ENCODE measurements at places on chromosomes 12 and 14. TPM values are rescaled to one million over a fixed set of nuclear protein-coding genes. Genes with fewer than 3 reads are reported as not detected.

Gene C12orf43
- total RNA-seq = 13.7 TPM

Gene ZNF891
- 1.2 TPM for total RNA-seq

Gene ERBB3
- total RNA-seq = 0.10 TPM

Gene KRT5
- 0.52 TPM for total RNA-seq
